ENCODE measurements at places on chromosomes 16 and 17. TPM values are rescaled to one million over a fixed set of nuclear protein-coding genes. Genes with fewer than 3 reads are reported as not detected.

GRCh38 chr17:11900041-11900476 is 97.2 kb downstream of the ZNF18 start:
- no peak for DNase-seq

SCGB1C2 gene
- total RNA-seq, result not detected

MRPL45 gene
- total RNA-seq, result 82.7 TPM

GRCh38 chr16:3306078-3306477 is 781 bp downstream of the ZNF75A start:
- DNase-seq, result no peak

- no peak for DNase-seq
Observed at GRCh38 chr16:26952411-26952810, 114.3 kb upstream of the C16orf82 start.

DNA sequence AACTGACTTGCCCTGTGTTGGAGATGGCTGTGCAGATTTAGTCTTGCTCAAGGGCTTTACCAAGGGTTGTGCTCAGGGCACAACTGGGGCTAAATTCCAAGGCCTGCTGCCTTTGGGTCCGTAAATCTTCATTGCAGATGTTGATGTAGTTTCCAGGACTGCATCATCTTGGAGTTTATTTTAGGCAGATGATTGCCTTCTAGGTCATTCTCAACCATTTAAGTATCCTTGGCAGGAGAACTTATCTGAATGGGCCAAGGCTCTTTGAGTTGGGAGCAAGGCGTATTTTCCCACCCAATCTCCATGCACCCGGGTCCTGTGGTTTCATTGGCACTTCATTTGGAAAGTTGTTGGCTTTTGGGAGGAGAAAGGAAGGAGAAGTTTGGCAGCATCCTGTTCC is 200.3 kb downstream of the MSI2 start:
- no peak for DNase-seq

GRCh38 chr16:72974142-72974769 is 73.7 kb downstream of the ZFHX3 start:
- DNase-seq, result no peak

GRCh38 chr17:42530952-42531454 is 5.0 kb upstream of the NAGLU start:
- DNase-seq, result peak; percentile 58

DNA sequence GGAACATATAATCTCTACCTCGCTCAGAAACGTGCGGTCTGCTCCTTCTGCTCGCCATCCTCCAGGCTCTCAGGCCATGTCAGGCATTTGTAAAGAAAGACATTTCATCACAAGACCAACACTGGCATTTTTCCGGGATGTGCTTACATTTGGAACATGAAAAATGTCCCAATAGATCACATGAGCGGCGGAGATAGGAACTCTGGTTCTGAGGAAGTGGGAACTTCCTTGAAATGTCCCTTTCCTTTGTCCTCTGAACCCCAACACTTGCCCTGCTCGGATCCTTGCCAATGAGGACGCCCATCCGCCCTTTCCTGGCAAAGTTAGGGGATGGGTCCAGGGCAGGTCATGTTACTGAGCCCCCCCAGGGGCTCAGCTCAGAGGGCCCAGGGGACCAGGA is 130.5 kb downstream of the MAF start:
- no peak for DNase-seq

CDR2L gene
- 30.9 TPM for total RNA-seq

- no peak for DNase-seq
Observed at GRCh38 chr17:51848451-51848850, 310.1 kb downstream of the CA10 start.

DNA sequence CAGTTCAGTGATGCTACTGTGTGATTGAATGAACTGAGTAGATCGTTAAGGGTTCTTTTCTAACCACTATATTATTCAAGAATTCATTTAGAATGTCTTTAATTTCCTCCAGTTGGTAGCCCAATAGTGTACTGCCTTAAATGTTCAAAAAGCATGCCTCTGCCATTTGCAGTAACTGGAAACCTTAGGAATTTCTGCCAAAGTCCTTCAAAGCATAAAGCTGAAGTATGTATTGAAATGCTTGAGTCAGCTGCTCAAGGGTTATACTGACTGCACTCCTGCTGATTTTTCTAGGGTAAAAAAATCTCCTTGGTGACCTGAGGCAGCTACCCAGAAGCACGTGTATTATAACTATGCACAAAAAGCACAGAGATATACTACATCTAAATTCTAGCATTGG is 56.5 kb downstream of the SNTB2 start:
- DNase-seq, result no peak

GRCh38 chr17:19370493-19370960 is 7.8 kb upstream of the MAPK7 start:
- DNase-seq, result no peak

GRCh38 chr16:67953641-67954375 is 9.9 kb upstream of the LCAT start:
- DNase-seq, result no peak

DNA sequence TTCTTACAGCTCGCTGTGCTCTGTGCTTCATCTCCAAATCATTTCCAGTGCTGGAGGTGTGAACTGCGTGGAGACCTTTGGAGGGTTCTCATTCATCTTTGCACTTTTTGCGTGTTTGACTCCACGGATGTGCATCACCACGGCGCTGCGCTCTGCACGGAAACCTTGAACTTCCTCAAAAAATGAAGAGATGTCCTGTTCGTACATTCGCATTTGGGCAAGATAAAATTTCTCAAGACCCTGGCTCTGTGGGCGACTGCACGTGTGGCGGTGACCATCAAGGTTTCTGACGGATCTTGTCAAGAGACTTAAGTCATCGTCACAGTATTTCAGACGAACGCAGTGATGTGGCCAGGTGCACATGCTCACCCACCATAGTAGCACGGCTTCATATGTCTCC is 10.3 kb upstream of the PVALEF start:
- no peak for DNase-seq

DNA sequence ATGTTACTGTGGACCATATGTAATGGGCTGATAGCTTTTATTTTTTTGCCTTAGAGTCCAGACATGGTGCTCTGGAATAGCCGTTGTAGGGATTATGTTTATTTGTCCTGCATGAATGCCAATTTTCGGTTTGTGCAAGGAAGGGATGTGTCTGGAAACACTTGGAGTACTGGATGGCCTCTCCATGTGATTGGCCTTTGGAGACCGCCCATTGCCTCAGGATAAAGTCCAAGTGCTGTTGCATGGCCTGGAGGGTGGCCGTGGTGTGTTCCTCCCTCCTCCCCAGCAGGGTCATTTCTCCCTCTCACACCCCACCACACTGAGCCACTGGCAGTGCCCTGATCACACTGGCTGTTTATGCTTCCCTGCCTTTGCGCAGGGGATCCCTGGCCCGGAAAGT is 93.9 kb downstream of the MSI2 start:
- DNase-seq, result no peak

DBNDD1 gene
- 64.6 TPM for total RNA-seq

- DNase-seq, result peak; percentile 92
Observed at GRCh38 chr16:2963723-2964474, at the start of gene KREMEN2. KREMEN2 (plus strand) TSS chr16:2964275; CDS start chr16:2964521, 246 bp downstream.

DRC3 gene
- 1.6 TPM for total RNA-seq

DNA sequence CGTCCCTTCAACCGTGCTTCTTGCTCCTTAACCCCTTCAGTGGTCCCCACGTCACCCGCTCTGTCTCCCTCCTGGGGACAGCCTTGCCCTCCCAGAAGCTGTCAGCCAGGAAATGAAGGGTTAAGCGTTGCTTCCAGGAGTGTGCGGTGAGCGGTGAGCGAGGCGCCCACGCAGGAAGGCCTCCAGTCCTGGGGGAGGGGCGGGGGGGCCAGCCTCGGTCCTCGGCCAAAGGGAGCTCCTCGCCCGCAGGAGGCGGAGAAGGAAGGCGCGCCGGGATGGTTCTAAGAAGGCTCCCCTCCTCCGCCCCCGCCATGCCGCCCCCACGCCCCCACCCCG is 2.3 kb downstream of the RBFOX3 start:
- DNase-seq, result no peak

GRCh38 chr17:57276621-57277020 is 20.3 kb downstream of the MSI2 start:
- DNase-seq, result no peak

GRCh38 chr17:50531428-50532025 is 1.0 kb upstream of the EPN3 start:
- DNase-seq, result no peak

- no peak for DNase-seq
Observed at GRCh38 chr17:73430848-73431247, 119.0 kb upstream of the CDC42EP4 start.

GAS2L2 gene
- total RNA-seq, result not detected

DNA sequence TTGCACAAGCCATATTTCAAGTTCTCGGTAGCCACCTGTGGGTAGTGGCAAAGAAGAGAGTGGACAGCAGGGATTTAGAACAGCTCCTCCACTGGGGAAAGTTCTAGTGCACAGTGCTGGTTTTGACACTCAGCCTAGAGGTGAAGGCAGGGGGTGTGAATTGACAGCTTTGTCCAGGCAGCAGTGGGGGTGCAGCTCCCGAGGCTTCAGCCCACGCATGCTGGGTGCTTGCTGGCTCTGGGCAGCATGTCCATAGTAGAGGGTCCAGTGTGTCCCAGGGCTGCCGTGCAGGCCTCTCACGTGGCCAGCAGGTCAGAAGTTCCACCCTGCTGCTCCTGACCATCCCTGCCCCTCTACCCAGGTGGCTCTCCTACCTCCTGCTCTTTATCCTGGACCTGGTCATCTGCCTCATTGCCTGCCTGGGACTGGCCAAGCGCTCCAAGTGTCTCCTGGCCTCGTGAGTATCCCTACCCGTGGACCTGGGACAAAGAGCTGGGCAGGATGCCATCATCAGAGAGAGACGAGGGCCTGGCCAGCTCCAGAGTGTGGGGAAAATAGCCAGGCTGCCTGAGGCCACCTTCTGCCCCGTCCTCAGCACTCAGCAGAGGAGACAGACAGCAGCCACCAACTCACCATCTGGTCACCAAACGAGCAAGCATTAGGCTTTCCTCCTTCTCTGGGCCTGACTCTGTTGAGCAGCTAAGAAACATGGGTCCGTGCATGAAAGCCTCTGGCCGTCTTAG is 29.8 kb downstream of the TTYH2 start:
- no peak for DNase-seq
